ENCODE measurements at places on chromosomes 5 and 9.

DNA sequence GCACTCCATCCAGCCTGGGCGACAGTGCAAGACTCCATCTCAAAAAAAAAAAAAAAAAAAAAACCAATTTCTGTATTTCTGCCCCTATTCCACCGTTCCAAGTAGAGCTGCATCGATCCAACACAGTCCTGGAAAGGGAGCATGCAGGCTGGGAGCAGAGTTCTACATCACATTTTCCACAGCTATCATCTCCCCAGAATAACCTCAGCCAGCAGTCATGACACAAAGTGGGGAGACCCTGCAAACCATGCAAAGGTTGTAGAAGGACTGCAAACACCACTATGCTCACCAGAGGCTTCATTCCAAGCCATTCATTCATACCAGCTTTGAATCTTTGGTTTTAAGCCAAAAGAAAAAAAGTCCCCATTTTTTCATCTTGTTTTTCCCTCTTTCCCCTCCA, 20.8 kb upstream of the ZNF354A start:
- DNase-seq, result no peak

DNA sequence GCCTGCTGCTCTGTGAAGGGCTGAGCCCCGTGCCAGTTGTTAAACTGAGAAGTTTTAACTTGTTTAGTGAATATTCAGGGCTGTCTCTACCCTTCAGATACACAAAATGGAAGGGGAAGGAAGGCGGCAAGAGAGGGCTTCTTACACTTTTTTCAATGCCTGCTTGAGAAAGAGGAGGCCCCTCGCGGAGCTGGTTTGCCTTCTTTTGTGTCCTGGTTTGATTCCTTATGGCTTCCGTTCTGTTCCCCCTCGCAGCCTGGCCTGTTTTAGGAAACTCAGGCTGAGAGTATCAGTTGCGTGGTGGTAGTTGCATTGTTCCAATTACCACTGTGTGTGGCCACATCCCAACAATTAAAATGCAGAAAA, 1.0 kb downstream of the FAM53C start:
- DNase-seq, result no peak

- no peak for DNase-seq
Observed at GRCh38 chr9:33175649-33176325, 8.7 kb upstream of the B4GALT1 start.

GRCh38 chr5:135386886-135387628, 12.0 kb downstream of the MACROH2A1 start:
- DNase-seq, result no peak

DNA sequence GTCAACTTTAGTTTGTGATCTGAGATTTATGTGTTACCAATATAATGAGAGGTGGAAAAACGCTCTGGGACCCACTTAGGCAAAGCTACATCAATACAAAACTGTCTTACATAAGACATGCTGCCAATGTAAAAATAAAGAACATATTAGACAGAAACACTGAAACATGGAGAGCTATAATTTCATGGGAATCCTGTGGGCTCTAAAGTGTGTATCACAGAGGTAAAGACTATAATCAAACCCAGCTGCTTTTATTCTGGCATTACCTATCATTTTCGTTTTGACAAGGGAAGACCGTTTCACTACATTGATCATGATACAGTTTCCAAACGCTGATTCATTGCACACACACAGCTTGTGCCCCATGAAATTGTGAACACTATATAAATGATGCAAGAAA, 400.5 kb upstream of the TUSC1 start:
- DNase-seq, result no peak

DNA sequence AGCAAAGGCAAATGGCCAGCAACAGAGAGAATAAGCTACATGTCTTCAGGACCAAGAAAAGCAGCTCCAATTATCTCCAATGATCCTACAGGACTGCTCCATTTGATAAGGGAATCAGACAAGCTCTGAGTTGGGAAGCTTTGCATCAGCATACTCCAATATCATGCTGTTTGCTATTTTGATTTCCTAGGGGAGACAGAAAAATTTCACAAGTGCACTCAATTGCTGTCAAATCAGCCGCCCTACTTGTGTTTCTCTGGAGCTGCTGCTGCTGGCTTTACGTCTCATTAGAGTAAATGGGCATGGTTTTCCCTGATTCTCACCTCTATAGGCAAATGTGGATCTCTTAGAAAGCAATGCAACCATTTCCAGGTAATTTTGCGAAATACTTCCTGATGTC, 201.7 kb downstream of the PRELID2 start:
- DNase-seq, result no peak
